ENCODE measurements at places on chromosomes 5 and 9. TPM values are rescaled to one million over a fixed set of nuclear protein-coding genes. Genes with fewer than 3 reads are reported as not detected.
A peak's percentile ranks its signal among the peaks of the same experiment; 100 is the strongest.

Gene PIP5K1B
- not detected for polyA plus RNA-seq

DNA sequence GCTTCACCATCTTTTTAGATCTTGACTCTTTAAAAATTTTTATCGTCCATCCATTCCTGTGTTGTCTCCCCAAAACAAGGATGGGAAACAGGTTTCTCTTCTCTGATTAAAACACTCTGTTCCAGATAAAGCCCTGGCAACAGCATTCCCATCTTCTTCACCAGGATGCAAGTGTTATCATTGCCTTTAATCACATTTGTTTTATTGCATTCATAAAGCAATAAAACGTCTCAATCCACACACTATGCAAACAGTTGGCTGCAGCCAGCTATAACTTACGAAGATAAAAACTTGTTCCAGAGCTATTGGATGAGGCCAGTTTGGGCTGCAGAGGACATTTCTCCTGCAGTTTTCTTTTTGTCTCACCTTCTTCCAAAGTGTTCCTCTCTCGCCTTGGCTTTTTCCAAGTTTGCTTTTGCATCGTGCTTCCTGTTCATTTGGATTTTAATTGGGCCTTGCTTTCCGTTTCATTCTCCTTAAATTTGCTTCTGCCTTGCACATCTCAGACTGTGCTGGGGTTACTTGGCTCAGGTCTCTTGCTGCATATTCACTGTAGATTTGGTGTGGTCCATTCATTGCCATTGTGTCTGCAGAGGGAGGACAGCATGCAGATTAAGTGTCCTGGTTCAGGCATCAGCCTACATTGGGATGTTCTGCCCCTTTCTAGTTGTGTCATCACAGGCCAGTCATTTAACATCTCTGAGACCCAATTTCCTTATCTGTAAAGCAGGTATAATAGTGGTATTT lies 136.5 kb upstream of the LIFR start:
- DNase-seq: no peak

- no peak for DNase-seq
Observed at GRCh38 chr9:78874061-78874460, 577.1 kb downstream of the PSAT1 start.

- no peak for DNase-seq
Observed at GRCh38 chr9:69805962-69806515, 14.6 kb upstream of the CFAP95 start.

- DNase-seq: no peak
Observed at GRCh38 chr5:75616971-75617621, 5.8 kb downstream of the ANKDD1B start.

Gene C9orf153
- 0.30 TPM for polyA plus RNA-seq

Gene HK3
- polyA plus RNA-seq: not detected

- DNase-seq: no peak
Observed at GRCh38 chr9:113903514-113904077, 27.5 kb downstream of the ZNF618 start.

DNA sequence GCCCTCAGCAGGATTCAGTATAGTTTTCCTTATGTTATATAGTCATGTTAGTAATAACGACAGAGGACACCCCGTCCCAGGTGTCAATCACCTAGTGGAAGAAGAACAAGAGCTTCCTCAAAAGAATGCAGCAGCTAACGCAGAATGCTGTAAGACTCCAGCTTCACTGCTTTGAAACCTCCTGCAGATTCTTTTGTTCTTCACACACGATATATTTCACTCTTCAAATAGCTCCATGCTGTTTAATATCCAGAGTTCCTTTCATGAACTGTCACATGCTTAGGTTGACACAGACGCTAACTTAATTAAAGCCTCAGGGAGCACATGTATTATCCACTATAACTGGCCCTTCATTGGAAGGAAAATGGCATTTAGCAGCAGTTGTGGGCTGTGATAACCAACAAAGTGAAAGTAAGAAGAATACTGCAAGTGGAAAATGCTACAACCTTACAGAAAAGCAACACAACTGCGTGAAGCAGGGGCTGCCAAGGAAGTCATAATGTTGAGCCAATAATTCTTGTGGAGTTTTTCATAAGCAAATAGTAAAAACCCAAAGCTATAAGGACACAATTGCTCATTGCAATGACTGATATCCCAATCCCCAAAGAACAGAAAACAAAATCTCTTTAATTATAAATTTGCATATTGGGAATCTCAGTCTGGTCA lies 387.5 kb downstream of the PLK2 start:
- no peak for DNase-seq

- no peak for DNase-seq
Observed at GRCh38 chr5:78534148-78534904, 114.2 kb downstream of the LHFPL2 start.

Gene SPINK5
- polyA plus RNA-seq: not detected

GRCh38 chr5:41871852-41872251 lies 1.6 kb upstream of the OXCT1 start:
- DNase-seq: no peak

DNA sequence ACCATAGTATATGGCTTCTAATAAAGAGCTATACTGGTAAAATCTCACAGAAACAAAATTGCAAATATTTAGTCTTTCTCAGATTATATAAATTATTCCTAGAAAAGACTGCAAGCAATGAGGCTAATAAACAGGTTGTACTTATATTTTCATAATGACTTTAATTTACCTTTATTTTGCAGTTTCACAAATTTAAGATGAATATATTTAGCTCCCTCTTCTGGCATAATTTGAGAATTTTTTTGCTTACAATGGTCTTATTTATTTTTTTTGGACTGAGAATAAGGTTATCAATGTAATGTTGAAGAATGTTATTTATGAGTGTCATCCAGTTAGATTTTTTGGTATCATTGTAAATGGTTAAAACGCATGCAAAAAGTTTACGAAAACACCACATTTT lies 56.7 kb downstream of the PIK3R1 start:
- DNase-seq: no peak

- DNase-seq: peak; percentile 95
Observed at GRCh38 chr9:72524820-72525540, 3.6 kb downstream of the TMC1 start.

GRCh38 chr5:123508441-123508840 lies 3.5 kb upstream of the CSNK1G3 start:
- no peak for DNase-seq

Gene SPINK6
- not detected for polyA plus RNA-seq
